ENCODE measurements at places on chromosomes 13 and 19.

GRCh38 chr13:30042272-30042671, 191.9 kb upstream of the UBL3 start:
- DNase-seq = no peak

GRCh38 chr19:20664901-20665781, 3.8 kb upstream of the ZNF626 start:
- no peak for DNase-seq

DNA sequence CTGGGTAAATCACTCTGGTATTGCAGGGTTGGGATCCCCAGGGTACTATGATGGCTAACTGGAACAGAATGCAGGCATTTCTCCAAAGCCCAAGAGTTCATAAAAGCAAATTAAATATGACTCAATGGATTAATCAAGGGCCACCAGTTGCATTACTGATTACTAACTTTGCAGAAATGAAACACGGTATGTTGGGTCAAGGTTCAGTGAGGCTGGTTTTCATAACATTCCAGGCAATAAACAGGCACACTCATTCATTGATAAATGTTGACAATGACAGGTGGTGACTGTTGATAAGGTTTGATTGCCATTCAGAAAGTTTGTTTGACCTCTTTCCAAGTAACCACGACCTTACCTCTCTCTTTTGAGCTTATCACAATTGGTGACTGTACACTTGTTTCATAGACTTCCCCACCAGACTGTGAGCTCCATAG, 506 bp upstream of the AP1M1 start:
- DNase-seq = peak; percentile 93

DNA sequence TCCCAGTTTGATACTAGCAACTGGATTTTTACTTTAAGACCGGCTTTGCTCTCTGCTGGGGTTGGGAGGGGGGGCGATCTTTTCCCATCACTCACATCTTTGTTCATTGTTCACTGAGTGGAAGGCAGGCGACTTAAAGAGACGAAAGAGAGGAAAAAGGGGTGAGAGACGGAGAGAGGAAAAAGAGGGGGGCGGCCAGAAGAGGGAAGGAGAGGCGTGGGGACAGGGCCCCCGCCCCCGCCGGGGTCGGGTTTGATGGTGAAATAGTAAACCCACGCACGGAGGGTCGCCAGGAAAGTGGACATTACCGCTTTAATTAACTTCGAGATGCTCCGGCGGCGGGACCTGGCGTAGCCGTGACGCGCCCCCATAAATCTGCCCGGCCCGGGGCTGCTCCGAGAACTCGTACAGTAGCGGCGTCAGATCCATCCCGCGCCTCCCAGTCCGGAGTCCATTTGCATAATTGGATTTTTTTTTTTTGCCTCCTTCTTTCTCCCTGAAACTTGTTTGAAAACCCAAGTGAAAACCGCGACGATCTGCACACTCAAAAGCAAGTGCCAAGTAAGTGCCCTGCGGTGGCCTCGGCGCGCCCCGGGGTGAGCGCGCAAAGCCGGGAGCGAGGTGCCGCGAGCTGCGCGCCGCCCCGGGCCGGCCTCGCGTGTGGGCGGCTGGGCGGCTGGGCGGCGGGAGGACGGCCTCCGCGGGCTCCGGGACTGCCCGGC, 143.9 kb upstream of the ZNF536 start:
- no peak for DNase-seq

GRCh38 chr19:12628040-12629022, 17.6 kb downstream of the ZNF791 start:
- no peak for DNase-seq

DNA sequence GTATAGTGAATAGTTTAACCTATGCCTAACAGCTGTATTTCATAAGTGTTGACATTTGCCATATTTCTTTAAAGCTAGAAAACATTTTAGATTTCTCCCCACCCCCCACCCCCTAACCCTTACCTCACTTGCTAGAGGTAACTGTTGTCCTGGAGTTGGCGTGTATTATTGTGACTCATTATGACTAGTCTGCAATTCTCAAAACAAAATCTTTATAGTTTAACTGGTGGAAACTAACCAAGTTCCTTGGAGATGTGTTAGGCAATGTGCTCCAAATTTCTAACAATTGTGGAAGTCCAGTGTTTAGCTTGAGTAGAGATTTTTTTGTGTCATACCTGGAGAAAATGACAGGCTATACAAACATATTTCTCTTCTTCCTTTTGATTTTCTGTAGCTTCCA, 38.0 kb downstream of the KCTD4 start:
- no peak for DNase-seq

DNA sequence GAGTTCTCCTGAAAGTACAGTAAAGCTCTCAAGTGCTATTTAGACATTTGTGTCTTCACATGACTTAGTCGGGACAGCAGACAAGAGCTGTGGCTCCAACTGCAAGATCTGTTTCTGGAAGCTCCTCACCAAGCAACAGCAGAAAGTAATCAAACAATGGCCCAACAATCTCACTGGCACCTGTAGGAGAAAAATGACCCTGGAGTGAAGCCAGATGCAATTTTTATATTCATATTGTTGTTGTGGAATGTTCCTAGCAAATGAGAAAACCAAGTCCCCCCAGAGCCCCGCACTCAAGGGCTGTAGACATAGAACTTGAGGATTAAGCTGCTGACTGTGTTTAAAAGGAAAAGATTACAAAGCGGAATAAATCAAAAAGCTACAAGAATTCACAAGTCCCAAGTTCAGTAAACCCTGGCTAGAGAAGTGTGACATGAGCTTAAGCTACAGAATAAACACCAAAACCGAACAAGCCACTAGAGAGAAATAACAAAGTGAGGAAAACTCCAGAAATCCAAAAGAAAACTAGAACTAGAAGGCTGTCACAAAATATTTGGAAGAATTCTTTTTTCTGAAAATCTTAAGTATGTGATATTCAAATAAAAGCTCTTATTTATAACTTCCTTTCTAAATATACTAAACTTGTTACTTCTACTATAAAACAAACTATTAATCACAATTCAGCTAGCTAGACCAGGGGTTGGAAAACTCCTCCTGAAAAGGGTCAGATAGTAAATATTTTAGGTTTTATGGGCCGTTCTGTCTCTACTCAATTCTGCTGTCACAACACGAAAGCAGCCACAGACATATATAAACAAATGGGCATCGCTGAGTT, 454.5 kb downstream of the SUCLA2 start:
- no peak for DNase-seq

DNA sequence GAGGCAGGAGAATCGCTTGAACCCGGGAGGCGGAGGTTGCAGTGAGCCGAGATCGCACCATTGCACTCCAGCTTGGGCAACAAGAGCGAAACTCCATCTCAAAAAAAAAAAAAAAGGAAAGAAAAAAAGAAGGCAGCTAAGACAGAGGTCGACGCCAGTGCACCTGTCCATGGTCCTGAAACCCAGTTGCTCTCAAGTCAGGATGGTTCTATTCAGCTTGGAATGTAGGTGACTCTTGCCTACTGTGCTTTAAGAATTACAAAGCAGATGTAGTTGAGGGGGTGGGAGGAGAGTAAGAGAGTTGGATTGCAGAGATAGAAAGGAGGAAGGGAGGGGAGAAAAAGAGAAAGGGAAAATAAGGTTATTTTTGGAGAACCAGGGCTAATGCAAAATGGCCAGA, 18.7 kb downstream of the CACNG7 start:
- DNase-seq = peak; percentile 78

- no peak for DNase-seq
Measured at GRCh38 chr19:39542206-39542605, 2.2 kb upstream of the EID2 start.

DNA sequence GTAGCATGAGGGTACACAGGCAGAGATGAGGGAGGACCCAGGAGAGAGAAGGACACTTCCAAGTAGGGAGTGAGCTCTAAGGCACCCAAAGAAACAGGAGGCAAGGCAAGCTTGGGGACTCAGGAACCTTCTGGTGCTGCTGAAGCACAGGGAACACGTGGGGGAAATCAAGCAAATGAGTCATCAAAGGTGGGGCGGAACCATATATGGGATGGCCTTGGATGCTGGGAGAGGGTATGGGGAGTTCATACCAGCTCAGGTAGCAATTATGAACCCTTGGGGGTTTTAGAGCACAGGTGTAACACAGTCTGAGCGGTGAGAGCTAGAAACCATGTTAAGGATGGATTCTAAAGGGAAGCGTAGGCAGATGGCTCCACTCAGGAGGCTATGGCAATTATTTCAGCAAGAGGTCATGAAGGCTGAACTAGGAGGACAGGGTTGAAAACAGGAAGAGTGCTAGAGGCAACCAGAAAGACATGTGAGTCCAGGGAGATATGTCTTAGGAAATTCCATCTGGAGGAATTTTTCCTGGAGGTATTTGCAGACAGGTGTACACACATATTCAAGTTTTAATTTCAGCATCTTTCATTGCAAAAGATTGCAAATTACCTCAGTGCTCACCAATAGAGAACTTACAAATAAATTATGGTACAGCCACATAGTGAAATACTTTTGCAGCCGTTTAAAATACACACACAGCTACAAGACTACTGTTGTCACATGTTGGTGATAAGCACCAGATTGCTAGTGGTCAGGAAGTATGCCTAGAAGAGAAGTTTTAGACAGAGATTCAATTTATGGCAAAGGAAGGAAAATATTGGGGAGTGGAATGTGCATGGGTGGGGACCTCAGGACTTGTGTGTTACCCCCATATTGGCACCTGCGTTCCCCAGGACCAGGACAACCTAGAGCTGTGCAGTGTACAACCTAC, 77.0 kb downstream of the STARD13 start:
- DNase-seq = peak; percentile 16

DNA sequence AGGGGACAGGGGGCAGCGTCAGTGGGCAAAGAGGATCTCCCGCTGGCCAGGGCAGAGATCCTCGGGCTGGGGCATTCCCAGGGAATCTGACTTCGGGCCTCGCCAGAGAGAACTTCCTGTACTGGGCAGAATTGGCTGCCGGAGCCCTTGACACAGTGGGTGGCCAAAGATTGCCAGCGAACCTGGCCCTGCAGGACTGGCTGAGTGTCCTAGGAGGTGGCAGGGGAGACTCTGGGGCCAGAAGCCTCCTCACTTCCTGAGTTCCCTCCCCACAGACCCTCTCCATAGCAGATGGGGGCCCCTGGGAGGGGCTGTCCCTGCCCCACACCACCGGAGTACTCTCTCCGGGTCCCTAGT, 19.3 kb downstream of the DPP9 start:
- no peak for DNase-seq

DNA sequence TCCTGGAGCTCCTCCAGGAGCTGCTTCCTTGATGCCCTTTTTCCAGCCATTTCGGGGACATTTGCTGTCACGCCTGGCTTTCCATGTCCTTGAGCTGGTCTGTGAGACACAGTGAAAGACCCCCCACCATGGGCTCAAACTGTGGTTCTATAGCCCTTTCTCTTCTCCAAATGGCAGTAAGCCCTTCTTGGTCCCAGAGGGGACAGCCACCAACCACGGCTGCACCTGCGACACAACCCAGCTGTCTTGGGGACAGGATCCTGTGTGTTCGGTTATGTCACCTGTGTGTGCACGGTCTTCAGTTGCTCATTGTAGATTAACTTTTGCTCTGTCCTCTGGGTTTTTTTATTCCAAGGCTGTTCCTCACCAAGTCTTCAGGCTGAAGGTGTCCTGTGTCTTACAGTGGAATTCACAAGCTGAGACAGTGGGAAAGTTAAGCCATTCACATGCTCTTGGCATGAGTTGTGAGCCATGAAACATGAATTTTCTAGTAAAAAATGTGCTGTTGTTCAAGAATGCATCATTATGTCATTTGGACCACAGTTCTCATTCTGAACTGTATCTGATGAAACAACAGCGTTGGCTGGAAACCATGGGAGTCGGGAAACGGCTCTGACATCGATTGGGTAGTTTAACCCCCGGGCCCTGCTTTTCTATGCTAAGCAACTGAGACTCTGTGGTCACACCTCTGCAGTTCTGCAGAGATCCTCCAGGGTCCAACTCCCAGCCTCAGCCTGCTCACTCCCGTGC, 129.5 kb upstream of the MCF2L start:
- no peak for DNase-seq

GRCh38 chr13:82962397-82962796, 919.9 kb downstream of the SLITRK1 start:
- peak; percentile 2 for DNase-seq

DNA sequence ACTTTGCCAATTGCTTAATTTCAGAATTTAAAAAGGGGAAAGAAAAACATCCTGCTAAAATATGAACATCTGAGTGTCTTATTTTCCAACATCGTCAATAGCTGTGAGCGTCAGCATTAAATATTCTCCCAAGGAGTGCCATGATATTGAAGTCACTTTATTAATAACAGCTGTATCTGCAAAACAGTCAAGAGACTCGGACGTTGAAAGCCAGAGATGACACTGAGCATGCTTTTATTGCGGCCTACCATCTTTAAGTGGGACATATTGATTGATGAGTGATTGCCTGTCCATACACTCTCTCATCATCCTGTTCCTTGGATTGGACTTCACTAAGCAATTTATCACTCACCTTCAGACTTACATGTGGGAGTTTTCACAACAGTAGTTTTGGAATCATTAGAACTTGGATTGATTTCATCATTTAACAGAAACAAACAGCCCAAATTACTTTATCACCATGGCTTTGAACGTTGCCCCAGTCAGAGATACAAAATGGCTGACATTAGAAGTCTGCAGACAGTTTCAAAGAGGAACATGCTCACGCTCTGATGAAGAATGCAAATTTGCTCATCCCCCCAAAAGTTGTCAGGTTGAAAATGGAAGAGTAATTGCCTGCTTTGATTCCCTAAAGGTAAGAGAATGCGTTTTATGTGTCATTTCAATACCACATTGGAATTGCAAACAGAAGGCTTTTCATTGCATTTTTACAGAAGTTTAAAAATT, 53.8 kb downstream of the MBNL2 start:
- DNase-seq = no peak

DNA sequence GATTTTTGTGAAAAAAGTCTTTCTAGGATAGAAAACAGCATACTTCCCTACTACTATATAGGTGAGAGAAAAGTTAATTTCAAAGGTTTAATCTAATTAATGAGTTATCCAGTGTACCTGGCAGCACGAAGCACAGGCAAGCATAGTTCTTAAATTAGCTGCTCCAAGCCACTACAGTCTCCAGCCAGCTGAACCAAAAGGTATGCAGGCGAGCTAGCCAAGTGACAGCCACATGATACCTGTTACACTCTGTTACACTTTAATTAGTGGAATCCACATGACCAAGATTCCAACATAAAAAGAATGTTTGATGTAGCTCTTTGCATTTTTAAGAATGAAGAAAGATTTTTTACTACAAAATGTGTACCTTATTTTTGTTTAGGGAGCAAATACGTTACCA, 15.5 kb downstream of the SLC25A30 start:
- no peak for DNase-seq
